Adrenal gland (tissue), 19 donors: ENCODE measurements at places on chromosomes 12 and 14. TPM values are rescaled to one million over a fixed set of nuclear protein-coding genes. Genes with fewer than 3 reads are reported as not detected.

GRCh38 chr12:210277-211141, 3.4 kb downstream of the SLC6A12 start:
- DNase-seq: no peak

GRCh38 chr14:69044296-69044695, 65.2 kb upstream of the ACTN1 start:
- DNase-seq: no peak

DNA sequence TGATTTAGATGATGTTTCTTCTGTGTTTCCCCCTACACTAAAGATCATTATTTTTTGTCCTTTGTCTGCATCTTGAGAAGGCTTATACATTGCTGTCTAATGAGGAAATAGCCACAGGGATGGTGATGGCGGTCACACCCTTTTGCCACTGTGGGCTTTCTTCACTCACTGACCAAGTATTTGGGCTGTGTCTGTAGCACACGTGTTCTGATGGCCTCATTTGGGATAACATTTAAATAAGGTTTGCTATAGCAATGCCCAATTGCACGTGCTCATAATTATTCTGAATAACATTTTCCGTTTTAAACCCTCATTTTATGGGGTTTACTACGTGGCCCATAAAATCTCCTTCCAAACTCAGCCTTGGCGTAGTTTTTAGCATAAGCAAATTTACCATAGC, 230.3 kb upstream of the PRICKLE1 start:
- DNase-seq: no peak

- no peak for DNase-seq
Observed at GRCh38 chr12:120438495-120439198, 734 bp downstream of the COX6A1 start.

DNA sequence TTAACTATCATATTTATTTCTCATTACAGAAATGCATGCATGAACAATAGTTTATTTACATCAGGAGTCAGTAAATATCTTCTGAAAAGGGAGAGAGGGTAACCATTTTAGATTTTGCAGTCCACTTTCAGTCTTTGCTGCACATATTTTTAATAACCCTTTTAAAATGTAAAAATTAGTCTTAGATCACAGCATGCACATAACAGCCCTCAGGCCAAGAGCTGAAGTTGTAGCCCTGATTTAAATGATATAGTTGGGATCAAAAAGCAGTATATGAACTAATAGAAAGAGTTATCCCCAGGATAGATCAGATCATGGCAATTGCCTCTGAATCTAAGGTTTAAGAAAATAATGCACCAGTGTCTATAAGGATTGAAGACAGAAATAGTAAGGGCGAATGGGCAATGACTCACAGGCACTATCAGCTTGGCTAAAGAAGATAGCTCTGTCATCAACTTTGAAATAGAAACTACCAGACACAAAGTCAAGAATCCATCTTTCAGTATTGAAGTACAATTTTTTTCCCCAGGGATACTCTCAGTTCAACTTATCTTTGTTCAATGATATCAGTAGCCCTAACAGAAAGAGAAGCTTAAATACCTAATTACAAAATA, 13.1 kb upstream of the CLEC7A start:
- DNase-seq: no peak

DNA sequence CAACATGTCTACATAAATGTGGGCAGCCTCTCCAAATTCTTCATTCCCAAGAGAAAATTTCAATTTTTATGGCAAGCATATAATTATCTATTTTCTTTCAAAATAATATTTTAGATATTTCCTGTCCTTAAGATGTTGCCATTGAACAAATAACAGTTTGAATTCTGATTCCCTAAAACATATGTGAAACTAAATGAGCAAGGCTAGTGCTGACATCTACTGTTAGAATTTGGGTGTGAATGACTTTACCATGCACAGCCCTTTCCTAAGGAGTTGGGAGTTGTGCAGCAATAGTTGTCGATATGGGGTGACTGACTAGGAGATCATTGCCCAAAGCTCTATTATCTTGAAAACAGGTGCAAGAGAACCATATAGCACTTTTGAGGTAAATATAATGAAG, 108.2 kb upstream of the SLC38A4 start:
- no peak for DNase-seq

KRT75 gene
- total RNA-seq: not detected
